Activated B cell treated with CpG ODN at 0.5 μM for 24 hours (primary cell): ENCODE measurements at places on chromosomes 2 and 18. TPM values are rescaled to one million over a fixed set of nuclear protein-coding genes. Genes with fewer than 3 reads are reported as not detected.

Gene TMEM169
- 0.40 and 0.69 TPM in 2 replicates for total RNA-seq

Gene MC2R
- not detected in 2 replicates for total RNA-seq

Gene KCNS3
- total RNA-seq: 1.1 and 1.5 TPM in 2 replicates

Gene SGPP2
- 12.4 and 12.7 TPM in 2 replicates for total RNA-seq

Gene ATP8B1
- total RNA-seq: 0.42 and 0.69 TPM in 2 replicates

Gene ZC3H15
- total RNA-seq: 66.4 and 73.4 TPM in 2 replicates

Gene RNF152
- total RNA-seq: 0.02 TPM in 1 of 2 replicates, not detected in the other

Gene REG1A
- total RNA-seq: not detected in 2 replicates

Gene CRACDL
- total RNA-seq: not detected in 2 replicates

Gene GPR148
- not detected in 2 replicates for total RNA-seq

Gene ZNF521
- total RNA-seq: 0.16 and 0.61 TPM in 2 replicates

Gene SKOR2
- total RNA-seq: not detected in 2 replicates

Gene LYPD6
- total RNA-seq: not detected in 2 replicates
